Foreskin keratinocyte (primary cell): ENCODE measurements at places on chromosomes 3 and 15. TPM values are rescaled to one million over a fixed set of nuclear protein-coding genes. Genes with fewer than 3 reads are reported as not detected.
A peak's percentile ranks its signal among the peaks of the same experiment; 100 is the strongest.

GRCh38 chr3:152213938-152214337 lies 54.8 kb upstream of the MBNL1 start:
- no peak for DNase-seq

GRCh38 chr15:56053046-56053400 lies 59.6 kb upstream of the NEDD4 start:
- DNase-seq = no peak

DNA sequence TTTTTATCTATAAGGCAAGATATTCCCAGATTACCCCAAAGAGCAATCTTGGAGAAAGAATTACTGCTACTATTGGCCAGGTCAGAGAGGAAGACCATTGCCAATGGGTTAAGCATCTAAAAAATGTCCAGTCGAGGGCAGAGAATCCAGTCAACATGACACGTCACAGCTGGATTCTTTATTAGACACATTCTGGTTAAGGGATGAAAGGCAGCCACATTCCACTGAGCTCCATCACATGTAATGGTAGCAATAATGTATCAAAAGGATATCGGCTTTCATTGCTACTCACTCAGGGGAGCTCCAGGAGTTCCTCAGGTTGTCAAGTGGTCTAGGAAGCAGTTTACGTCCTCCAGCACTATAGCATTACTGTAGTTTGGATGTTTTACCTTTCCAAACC lies 421.1 kb downstream of the PLOD2 start:
- no peak for DNase-seq

DNA sequence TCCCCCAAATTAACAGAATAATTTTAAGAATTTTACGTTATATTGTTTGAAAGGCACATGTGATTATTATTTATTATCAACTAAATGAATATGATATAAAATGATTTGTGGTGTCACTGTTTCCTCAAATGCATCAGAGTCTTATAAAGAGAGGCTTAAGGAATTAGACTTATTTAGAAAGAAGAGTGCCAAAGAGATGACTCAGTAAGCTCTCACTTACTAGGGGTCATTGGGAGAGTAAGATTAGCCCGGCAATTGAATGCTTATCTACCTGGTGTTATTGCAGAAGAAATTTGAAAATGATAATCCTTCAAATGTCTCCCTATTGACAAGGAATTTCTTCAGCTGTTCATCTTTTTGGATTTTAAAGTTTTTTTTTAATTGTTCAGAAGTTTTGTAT lies 408.7 kb downstream of the OXSM start:
- DNase-seq = no peak

- DNase-seq = no peak
These were observed 40.8 kb downstream of the POLR2M start for GRCh38 chr15:57747206-57747896.

DNA sequence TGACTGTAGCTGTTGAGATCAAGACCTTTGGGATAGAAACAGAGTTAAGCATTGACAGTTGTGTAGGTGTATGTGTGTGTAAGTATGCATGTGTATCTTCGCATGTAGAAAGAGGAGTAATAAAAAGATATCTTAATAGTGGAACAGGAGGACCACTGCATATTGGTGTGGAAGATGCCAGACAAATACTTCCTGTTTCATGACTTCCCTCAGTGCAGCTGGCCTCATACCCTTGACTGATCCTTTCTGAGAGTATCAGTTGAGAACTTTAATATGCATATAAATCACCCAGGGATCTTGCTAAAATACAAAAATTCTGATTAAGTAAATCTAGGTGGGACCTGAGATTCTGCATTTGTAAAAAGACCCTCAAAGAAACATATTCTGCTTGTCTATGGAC lies 8.5 kb upstream of the ZBED2 start:
- no peak for DNase-seq

DNA sequence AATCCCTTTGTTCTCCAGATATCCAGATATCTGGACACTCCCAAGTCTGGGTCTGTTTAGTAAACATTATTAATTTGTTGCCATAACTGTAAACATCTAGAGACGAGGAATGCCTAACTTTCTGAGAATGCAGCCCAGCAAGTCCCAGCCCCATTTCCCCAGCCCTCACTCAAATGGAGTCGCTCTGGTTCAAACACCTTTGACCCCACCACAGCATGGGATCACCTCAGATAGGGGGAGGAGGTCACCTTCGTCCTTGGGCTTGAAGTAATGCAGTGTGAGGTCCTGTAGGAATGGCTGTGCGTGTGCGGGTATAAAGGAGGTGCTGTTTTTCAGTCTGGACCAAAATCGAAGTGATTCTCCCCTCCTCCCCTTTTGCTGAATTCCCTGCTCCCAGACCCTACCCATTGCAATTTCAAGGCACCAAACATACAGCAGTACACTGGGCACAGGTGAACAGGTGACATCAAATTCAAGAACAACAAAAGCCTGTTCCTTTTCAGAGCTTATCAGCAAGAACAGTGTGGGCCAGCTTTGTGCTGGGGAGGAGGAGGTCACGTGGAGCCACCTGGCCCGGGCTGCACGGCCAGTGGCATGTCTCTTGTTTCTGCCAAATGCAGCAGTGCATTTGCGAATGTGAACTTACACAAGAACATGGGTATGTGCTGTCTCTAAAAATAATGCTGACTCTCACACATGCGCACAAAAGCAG lies 57.5 kb upstream of the TRPM1 start:
- DNase-seq = no peak

DNA sequence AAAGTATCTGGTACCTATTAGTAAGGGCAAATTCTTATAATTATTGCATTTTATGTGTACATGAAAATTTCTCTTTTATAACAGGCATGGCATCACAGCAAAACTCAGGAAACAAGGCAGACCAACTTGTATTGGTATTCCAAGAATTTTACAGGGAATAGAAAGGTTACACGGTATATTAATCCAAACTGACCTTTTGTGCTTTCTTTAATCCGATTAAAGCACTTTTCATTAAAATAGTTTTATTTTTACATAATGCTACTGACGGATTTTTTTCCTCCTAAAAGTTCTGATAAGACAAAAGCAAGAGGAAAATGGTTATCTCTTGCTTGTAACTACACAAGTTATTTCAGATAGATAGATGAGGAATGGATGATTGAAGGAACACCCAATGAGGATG lies 137.0 kb upstream of the SLCO3A1 start:
- no peak for DNase-seq

DNA sequence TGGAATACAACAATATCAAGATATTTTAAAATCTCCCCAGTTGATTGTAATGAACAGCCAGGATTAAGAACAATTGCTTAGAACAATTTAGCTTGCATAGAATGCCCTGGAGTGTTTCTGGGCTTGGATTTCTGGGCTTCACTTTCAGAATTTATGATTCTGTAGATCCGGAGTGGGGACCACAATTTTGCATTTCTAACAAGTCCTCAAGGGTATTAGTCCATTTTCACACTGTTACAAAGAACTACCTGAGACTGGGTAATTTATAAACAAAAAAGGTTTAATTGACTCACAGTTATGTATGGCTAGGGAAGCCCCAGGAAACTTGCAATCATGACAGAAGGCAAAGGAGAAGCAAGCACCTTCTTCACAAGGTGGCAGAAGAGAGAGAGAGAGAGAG lies 54.3 kb upstream of the MYRIP start:
- no peak for DNase-seq

GRCh38 chr15:74011610-74012009 lies 17.1 kb downstream of the PML start:
- no peak for DNase-seq

DNA sequence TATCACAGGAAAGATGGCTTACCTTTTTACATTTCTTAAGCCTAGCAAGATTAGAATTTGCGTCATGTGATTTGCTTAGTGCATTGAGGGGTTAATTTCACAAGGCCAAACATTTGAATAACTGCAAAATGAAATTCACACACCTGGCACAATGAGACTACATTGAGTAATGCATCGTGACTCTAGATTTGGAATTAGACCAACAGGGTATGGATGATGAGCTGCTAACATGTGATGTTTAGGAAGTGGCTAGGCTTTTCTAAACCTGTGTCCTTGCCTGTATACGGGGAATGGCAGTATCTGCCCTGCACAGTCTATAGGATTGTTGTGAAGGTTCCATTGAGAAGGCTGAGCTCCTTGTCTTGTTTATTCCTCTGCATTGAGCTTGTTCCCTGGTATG lies 160.1 kb downstream of the MFSD1 start:
- DNase-seq = peak; percentile 59

GRCh38 chr3:10563396-10563795 lies 58.0 kb upstream of the ATP2B2 start:
- DNase-seq = no peak

DNA sequence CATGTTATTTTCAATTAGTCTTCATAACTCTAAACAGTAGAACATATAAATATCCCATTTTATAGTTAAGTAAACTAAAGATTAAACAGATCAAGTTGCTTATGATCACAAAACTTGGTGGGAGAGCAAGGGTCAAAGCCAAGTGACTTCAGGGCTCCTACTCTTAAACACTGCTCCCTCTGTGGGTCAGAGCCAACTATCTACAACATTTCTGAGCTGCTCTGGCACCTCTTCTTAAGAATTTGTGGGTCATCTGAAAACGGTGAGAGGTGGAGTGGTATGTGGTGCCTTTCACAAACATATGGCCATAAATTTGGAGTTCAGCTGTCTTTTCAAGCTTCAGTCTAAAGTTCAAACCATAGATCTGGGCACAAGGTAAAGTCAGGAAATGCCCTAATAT lies 10.9 kb downstream of the ATG3 start:
- DNase-seq = no peak

DNA sequence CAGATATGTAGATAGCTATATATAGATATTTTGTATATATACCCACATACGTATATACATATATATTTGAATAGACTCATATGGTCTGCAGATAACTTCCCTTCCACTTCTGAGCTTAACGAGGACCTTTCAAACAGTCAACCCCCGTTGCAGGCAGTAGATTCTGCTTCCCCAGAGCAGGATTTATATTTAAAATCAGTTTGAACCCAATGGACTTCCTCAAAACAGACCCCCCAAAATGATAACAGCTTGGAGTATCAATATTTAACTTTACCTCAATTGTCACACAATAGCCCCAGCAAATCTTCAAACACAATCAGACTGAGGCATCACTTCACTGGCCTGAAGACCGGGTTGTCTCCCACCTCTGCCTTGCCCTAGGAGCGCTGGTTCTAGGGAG lies 218.3 kb downstream of the MEIS2 start:
- no peak for DNase-seq

DNA sequence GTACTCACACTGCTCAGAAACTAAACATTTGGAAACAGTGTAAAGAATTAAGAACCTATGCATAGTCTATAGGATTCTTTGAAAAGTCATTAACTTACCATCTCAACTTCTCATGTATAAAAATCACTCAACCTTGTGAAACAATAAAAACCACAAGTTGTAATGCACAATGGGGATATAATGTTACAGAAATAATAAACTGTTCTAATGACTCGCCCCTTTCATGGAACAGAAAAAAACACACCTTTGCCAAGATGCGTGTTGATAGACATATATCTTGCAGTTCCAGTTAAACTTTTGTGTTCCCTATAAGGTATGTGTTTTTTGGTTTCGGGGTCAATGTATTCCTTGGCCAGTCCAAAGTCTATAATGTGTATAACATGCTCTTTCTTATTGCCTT lies 50.8 kb upstream of the PPIB start:
- no peak for DNase-seq

- no peak for DNase-seq
These were observed 31.2 kb upstream of the USP3 start for GRCh38 chr15:63473007-63473748.

- no peak for DNase-seq
These were observed 67.2 kb downstream of the LIPC start for GRCh38 chr15:58498821-58499580.

GRCh38 chr3:141000027-141000663 lies 51.0 kb upstream of the SPSB4 start:
- DNase-seq = peak; percentile 46

GRCh38 chr3:178567611-178568010 lies 31.4 kb downstream of the KCNMB2 start:
- no peak for DNase-seq

Gene CD47
- total RNA-seq = 99.6 and 110 TPM in 2 replicates

Gene NCKIPSD
- 18.6 and 20.9 TPM in 2 replicates for total RNA-seq

Gene GREM1
- total RNA-seq = 0.04 and 0.10 TPM in 2 replicates

Gene HCN4
- total RNA-seq = under 0.01 TPM in 1 of 2 replicates, not detected in the other

Gene CNTN4
- total RNA-seq = not detected in 2 replicates

Gene ZNF860
- total RNA-seq = 7.9 and 9.4 TPM in 2 replicates

Gene TGM4
- total RNA-seq = 1.3 TPM in 2 replicates
